ENCODE measurements at places on chromosomes 5 and 9.

DNA sequence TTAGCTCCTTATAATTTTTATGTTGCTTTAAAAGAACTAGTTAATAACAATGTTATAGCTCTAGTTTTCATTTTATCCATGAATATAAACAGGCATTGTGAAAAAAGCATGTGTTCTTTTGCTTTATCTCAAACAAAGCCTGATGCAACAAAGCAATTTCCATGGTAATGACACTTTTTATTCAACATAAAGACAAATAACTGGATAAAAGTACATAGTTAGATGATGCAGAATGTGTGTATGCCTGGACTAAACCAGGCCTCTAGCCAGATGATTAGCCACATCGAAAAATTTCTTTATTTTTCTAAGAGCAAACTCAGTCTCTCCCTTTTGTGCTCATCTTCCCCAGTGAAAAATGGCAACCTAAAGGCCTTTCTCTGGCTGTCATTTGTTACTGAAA lies 125.6 kb upstream of the TARS1 start:
- no peak for DNase-seq

DNA sequence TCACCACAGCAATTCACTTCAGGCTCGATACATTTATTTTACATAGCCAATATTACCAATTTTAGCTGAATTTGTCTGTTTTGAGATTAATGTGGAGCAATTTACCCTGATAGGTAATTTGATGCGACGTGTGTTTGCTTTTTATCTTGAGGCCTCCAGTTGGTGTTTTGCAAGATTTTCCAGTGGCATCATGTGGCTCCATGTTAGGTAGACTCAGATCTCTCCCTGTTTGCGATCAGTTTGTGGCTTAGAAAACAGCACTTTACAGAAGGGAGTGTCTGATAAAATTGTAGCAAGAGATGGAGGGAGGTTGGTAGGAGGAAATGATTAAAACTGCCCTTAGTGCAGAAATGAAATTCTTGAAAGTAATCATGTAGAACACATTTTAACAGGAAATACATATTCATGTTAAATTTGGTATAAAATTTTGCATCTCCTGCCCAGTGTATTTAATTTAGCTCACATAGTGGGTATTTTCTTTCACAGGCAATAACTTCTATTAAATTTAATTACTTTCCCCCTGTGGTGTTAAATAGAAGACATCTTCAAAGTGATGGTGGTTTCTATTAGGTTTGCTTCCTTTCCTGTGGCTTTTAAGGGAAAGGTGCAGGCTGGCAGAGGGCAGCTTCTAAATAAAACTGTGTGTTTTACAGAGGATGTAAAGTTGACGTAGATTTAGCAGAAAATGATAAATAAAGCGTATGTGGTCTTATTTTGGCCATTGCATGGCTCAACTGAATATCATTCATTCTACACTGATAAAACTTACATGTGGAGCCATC lies 135.8 kb downstream of the KDM4C start:
- DNase-seq, result no peak

GRCh38 chr9:18327121-18327520 lies 146.8 kb upstream of the ADAMTSL1 start:
- DNase-seq, result no peak

DNA sequence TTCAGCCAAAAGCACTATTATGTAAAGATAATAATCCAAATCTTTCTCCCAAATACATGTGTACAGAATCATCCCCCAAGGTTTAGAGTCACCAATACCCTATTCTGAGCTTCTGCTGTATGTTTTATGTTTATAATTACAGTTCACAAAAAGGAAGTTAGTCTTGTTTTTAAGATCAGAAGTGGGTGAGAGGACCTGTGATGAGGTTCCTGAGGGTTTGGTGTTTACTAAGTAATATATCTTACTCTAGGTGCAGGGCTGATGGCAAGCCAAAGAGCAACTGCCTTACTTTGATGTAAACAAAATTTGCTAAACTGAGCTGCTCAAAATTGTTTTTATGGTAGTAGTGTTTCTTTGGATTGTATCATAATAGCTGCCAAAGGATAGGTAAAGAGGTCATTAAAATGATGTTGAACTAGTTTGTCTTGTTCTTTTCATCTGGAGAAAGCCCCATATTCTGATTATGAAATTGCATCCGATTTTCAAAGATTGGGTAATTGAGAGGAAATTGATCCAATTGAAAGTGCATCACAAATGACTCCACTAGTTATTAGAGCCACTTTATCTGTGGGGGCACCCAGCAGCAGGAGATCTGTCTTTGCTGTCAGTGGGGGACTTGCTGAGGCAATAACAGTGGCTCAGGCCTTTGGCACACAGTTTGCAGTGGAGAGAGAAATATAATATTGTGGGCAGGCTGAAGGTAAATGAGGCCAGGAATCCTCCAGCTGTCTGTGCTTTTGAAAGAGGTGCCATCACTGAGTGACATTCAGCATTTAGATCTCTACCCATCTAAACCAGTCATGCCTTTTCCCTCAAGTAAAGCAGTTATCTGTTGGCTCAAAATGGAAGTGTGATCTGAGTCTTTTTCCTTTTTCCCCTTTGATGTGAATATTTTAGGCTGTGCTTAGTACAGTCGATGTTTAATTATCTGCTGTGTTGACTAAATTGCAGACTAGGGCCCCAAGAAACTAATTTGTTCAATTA lies 14.1 kb downstream of the TRIM32 start:
- DNase-seq, result no peak

GRCh38 chr9:126228111-126228780 lies 98.4 kb upstream of the MVB12B start:
- DNase-seq, result no peak

GRCh38 chr5:35785601-35786085 lies 71.0 kb upstream of the IL7R start:
- DNase-seq, result peak; percentile 92

DNA sequence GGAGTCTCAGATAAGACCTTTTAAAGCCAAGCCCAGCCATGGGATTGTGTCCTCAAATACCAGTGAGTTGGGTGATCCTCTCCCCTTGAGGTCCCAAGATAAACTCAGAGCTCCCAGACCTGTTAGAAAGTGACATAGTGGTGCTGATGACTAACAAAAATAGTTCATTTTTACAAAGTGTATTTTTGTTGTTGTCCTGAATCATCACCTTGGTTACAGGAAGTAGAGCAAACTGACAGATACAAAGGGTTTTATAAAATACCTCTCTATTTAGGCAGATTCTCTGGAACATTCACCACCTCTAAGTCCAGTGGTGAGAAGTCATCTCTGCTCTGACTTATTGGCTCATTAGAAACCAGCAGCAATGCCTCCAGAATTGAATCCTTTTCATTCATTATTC lies 259.3 kb downstream of the CEMIP2 start:
- no peak for DNase-seq

DNA sequence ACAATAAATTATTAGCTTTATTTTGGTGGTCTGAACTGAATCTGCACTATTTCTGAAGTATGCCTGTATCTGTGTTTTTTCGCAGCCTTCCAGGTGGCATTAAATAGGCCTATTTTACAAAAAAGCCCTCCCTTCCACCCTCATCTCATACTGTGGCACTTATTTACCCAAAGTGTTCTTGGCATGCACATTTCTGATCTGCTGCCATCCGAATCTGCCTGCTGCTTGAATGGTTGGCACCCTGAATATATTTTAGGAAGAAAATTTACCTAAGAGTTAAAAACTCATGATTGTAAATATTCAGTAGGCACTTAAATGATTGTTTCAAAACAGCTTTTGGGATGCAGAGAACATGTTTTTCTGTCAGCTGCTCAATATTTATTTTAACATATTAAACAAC lies 150.1 kb downstream of the SLC28A3 start:
- no peak for DNase-seq

DNA sequence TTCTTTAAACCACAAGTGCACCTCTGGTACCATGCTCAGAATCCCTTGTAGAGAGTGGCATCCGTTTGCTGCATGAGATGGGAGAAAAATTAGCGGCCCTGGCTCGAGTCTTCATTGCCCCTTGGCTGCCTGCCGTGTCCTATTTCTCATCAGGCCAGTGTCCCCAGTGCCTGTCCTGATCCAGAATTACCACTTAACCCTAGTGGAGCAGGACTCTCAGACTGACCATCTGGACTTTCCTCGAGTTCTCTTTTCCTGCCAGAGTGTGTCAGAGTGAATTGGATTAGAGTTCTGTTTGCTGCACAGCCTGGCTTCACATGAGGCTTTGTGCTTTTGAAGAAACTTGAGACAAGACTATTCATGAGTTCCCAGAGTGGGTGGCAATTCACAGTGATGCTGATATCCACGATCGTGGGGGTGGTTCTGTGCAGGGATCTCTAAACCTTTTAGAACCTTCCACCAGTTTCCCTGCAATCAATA lies 92.6 kb downstream of the C9orf152 start:
- no peak for DNase-seq

DNA sequence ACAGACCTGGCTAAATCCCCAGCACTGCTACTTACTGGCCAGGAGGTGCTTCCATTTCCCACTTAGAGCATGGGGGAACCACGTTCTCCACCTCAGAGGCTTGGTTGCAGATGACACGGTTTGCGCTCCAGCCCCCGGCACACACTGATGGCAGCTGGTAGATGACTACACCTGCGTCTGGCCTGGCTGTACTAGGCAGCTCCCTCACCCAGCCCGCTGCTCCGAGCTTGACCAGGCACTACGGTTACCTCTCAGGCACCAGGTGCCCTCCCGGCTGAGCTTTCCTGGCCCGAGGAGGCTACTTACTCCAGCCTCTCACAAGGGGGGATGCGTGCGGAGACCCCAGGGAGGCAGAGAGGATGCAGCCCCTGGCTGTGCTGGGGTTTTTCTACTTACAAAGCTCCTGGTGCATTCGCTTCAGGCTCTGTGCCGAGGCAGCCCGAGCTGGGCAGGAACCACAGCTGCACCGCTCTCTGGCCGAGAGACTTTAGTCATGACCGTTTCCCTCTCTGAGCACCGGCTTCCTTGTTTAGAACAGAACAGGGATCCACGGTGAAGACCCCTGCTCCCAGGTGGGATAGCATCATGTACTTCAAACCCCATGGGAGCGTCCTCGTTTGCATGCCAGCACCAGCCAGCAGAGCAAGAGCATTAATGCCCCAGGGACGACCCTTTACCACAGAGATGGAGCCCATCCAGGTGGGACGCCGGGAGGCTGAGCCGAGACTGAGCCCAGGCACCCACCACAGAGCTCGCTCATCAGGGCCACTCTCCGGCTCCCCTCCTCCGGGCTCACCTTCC lies 7.6 kb upstream of the GBGT1 start:
- DNase-seq, result no peak

DNA sequence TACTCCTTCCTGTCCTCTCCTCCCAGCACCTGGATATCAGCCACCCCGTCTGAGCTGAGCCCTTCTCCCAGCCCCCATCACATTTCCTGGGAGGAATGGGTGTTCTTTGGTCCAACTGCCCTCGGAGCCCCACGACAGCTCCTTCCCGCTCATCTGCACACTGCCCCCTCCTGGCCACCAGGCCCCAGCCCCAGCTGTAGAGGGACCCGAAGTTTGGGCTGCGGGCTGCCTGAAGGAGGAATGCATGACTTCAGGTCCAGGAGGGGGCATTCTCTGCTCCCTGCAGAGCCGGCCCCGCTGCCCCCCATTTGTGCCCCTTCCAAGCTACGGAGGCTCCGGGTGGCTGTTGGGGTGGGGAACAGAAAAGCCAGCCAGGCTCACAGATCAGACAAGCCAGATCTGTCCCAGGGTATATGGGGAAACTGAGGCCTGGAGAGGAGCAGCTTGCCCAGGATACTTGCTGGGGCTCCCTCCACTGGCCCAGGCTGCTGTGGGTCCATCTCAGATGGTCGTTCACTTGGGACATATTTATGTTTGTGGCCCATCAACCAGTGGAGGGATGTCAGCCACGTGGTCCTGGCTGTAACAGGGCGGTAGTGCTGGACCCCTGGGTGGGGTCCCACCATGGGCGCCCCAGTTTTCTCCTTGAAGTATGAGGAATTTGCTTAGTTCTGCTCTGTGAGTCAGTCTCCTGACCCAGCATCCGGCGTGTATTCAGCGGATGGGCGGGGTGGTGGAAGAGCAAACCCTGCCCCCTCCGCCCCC lies 33.1 kb downstream of the DAB2IP start:
- peak; percentile 45 for DNase-seq

- DNase-seq, result no peak
Observed at GRCh38 chr5:148864113-148864841, 37.9 kb downstream of the ADRB2 start.

- no peak for DNase-seq
Observed at GRCh38 chr5:57450991-57451876, 31.4 kb downstream of the ACTBL2 start.

GRCh38 chr5:38426490-38426889 lies 130.0 kb downstream of the LIFR start:
- no peak for DNase-seq

- DNase-seq, result no peak
Observed at GRCh38 chr5:73663161-73663859, 37.3 kb downstream of the ARHGEF28 start.

GRCh38 chr9:32550150-32550561 lies 2.0 kb upstream of the SMIM27 start:
- no peak for DNase-seq

- peak; percentile 73 for DNase-seq
Observed at GRCh38 chr9:129655696-129656095, 9.8 kb upstream of the PRRX2 start.

DNA sequence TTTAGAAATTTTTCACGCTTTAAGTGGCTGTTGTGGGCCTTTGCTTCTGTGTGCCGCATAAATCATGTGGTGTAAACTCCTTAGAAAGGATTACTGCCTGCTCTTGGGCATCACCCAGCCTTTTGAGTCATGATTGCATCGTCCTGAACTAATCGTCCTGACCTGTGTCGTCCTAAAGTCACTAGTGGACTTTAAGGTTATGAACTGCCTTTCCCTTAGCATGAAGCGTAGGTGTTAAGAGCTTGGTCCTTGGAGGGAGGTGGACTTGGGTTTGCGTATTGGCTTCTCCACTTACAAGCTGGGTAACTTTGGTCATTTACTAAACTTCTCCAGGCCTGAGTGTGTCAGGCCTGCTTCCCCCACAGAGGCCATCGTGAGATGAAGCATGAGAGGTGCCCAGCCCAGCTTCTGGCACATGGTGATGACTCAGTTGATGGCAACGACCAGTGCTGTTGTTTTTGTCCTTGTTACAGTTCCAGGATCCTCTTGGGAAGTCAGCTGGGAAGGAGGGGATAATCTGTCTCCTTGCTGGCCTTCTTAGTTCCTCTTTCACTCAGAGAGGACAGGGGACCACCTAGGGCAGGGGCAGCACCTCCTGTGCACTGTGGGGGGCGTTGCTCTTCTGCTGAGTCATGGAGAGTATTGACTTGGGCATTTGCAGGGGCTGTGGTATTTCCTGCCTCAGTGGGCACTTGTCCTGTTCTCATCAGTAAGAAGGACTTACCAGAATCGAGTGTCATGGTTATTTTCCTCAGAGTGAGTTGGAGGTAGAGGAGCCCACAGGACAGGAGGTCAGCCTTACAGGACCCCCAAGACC lies 54.2 kb upstream of the NCS1 start:
- peak; percentile 84 for DNase-seq

DNA sequence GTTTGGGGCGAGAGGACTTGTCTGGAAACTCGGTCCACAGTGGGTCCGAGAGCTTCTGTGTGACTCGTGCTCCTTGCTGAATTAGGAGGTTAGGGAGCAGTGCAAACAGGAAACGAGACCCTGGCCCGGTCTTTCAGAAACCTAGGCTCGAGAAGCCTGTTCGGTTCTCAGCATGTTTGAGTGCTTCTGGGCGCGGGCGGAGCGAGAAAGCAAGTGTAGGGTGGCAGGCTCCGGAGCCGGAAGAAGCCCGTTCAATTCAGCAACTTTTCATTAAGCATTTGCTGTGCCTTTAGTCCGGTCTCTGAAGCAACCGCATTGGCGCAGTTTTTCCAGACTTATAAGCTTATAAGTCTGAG lies 547 bp downstream of the CLTA start:
- peak; percentile 38 for DNase-seq

GRCh38 chr5:1511651-1512540 lies 11.9 kb downstream of the LPCAT1 start:
- peak; percentile 58 for DNase-seq

Data from inflammatory macrophage (primary cell).